ENCODE measurements at places on chromosomes 1 and 21.

DNA sequence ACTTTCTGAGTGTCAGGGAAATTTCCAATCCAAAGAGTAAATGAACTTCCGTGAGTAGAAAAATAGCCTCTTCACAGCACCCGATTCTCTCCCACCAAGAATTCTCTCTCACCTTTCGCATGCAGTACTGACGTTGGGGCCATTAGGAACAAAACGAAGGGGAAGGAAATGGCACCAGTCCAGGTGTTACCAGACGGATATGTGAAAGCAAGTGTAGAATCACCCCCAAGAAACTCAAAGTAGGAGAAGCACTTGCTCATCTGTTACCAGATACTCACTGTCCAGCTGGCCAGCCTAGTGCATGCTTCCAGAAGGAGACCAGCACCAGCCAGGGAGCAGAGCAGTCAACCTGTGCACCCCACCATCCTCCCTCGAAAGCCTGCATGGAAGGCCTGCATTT lies 55.1 kb downstream of the ITPKB start:
- DNase-seq = no peak

DNA sequence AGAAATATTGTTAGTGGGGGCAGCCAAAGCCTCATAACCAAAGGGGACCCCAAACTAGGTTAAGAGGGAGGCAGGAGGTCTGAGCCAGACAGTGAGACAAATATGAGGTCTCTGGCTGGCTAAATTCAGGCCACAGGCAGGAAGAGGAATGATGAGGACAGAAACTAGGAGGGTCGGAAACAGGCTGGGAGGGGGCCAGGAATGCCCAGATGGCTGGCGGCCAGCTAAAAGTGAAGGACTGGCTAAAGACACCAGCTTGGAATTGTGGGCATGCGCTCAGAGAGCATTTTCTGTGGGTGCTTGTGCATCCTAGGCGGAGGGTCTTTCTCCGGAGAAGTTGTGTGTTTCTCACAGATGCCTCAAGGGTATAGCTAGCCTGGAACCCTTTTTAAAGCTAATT lies 77.0 kb downstream of the PGM1 start:
- no peak for DNase-seq

DNA sequence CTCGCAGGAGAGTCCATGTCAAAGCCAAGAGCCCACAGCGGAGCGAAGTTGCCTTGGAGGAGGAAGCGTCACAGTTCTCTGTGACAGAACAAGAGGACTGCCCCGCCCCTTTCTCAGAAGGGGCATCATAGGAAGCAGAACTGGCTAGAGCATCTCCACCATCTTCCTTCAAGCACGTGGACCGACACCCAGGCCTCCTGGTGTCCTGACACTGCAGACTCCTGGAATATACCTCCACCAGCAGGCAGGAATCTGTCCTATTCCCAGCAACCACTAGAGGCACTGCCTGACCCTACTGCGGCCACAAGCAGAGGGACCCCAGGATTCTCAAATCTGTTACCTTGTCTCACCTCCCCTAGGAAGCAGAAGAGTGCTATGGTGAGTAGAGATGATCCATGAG lies 37.8 kb downstream of the GPA33 start:
- no peak for DNase-seq

DNA sequence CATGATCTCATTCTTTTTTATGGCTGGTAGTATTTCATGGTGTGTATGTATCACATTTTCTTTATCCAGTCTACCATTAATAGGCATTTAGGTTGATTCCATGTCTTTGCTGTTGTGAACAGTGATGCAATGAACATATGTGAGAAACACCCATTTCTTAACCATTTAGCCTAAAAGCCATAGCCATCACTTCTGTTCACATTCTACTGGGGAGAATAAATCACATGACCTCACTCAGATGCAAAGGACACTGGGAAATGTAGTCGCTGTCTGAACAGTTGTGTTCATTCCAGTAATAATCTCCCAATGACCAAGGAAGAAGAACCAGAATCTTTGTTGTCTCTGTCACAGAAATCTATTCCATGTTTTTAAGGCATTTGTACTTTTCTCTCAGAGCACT lies 15.1 kb upstream of the PLA2G2E start:
- DNase-seq = no peak

GRCh38 chr1:202106340-202107254 lies 16.1 kb upstream of the GPR37L1 start:
- DNase-seq = no peak

DNA sequence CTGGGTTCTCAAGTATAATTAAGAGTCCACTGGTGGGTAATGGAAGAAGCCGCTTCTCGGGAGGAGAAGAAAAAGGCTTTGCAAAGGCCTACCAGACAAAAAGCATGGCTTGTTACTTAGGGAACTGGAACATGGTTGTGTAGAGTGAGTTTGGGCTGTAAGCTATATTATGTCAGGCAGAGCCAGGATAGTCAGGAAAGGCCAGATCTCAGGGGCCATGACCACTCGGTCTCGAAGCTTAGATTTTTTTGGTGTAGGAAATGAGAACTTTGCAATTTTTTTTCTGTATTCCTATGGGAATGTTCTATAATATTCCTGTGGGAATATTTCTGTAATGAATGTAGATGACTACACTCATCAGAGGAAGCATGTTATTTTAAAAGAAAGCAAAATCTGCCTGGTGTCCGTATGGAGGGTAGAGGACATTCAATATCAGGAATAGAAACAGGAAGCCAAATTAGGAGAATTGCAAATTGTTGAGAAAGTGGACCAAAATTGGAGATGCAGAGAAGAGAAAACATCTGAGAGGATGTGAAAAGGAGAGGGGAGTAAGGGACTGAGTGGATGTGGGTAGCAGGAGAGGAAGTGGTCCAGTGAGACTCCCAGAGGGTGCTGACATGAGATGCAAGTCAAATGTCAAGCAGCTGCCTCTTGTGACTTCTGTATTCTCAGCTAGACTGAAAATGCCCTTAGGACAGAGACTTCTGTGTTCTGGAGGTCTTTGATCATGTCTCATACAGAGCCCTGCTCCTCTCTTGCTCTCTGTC lies 45.2 kb upstream of the HAO2 start:
- no peak for DNase-seq

All from caudate nucleus (tissue), 63 donors.